Stimulated activated CD8-positive, alpha-beta memory T cell treated with anti-CD3 and anti-CD28 coated beads, Interleukin-4, amount 100 ng/mL, for 1 hour (primary cell): ENCODE measurements at places on chromosomes 3 and 15.

DNA sequence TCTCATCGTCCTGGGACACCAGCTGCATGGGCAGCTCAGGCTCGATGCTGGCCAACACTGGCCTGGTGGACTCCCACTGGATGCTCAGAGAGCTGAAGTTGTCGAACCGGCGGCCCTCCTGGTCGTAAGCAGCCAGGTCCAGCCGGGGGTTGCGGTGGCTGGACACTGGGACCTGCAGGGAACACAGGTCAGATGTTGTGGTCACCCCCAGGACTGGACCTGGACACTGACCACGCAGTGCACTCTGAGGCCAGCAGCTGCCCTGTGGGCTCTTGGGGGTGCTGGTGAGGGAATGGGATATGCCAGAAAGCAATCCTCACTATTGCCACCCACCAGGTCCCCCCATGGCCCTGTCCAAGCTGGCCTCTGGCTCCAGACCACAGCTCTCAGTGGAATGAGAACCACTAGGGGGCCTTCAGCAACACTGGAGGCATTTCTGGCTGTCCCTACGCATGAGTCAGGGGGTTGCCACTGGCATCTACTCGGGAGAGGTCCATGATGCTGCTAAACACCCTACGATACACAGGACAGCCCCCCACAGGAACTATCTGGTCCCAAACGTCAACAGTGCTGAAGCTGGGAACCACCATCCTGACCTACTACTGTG, 66.1 kb downstream of the NUP210 start:
- no peak for DNase-seq

GRCh38 chr15:48811325-48811958, 573 bp upstream of the CEP152 start:
- no peak for DNase-seq

GRCh38 chr3:58151637-58152036, 59.1 kb downstream of the DNASE1L3 start:
- DNase-seq, result no peak

DNA sequence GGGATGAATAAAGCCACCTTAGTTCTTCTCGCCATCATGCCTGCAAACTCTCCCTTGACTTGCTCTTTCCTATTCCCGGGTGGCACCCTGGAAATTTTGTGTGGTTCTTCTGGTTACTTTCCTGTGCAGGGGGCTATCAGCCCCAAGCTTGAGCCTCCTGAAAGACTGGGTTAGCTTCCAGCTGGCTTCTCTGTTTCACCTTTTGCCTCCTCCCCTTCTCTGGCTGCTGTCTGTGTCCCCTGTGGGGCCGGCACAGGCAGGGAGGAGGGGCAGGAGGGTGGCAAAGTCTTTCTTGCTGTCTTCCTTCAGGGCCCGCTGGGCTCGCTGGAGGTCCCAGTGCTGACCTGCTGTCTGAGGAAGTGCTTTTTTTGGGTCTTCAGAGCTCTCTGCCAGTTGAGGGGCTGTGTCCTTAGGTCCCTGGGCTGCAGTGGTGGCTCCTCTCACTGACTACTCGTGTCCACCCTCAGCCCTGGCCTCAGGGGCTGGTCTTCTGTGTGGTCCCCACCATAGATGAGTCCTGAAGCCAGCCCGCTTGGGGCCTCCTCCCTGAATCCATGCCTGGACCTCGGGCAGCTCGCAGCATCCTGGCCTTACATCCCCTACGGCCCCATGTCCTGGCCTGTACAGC, 196.5 kb downstream of the KLF13 start:
- DNase-seq, result no peak

DNA sequence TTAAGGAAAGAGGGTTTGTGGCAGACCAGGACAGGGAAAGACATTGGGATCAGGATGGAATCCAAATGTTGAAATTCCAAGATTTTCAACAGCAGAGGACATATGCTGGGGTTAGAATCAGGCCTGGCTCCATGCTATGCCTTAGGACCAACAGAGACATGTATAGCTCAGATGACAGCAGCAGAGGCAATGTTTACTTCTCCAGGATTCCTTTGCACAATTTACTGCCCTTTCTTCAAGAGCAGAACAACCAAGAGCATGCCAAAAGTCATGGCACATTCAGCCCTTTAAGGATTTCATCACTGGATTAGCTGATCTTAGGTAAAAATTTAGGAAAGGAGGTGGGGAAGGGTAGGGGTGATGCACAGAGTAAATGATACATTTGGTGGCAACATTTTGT, 69.6 kb upstream of the GSK3B start:
- DNase-seq, result no peak

DNA sequence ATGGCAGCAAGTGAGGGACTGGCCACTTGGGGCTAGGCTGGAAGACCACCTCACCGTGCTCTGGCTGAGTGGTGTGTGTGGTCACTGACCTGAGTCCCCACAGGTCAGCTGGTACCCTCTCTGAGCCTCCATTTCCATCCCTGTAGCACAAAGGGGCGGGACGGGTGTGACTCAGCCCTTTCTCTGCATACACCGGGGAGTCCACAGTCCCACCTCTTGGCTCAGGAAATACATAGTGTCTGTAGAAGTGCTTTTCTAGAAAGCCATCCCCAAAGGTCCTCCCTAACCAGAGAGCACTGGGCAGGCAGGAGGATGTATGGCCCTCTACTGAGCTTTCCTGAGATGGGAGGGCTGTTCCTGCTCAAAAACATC, 27.2 kb downstream of the WNT7A start:
- DNase-seq, result no peak
